ENCODE measurements at places on chromosomes 5 and 9.

- DNase-seq: no peak
Measured at GRCh38 chr5:62424763-62425162, 12.2 kb downstream of the IPO11 start.

DNA sequence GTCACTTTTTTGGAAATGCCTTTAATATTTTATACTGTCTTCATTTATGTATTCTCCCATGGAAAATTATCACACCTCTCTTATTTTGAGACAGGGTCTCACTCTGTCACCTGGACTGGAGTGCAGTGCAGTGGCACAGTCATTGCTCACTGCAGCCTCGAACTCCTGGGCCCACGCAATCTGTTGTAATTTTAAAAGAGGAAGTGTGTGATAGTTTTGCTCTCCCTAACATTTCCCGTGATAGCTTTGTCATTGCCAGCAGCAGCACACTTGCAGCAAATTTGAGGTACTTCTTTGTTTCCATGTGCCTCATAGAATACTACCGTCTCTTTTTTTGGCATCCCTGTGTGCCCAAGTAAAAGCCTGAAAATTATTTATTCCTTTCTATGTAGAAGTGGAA is 103.5 kb downstream of the RNF180 start:
- no peak for DNase-seq

DNA sequence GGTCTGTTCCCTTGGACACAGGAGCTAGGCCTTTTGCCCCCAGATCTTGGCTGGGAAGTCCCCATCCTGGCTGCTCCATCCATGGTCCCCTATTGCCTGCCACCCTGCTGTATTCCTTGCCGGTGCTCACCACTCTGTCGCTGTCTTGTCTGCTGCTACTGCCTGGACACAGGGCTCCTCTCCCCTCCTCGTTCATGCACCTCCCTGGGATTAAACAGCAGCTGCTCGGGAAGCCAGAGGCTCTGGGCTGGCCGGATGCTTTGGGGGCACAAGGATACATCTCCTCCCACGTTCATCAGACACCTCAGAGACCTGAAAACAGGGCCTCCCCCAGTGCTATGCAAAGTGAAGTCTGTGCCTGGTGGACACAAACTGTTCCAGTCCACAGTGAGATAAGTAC is 110.4 kb downstream of the ZNF354C start:
- DNase-seq: no peak

DNA sequence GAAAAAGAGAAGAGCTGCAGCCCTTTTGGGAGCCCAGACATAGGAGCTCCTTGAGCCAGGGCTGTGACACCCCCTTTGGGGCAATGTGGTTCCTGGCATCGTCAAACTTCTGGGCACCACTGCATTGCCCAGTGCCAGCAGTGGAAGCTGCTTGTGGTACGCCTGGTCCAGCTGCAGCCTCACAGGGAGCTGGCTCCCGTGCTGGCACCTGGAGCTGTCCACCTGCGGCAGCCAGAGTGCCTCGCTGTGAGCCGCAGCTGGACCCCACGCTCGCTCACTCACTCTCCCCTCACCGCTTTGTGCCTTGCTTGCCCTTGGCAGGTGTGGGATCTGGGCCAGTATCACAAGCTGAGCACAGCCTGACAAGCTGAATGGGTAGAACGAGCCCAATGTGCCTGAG is 1150.8 kb upstream of the CDH6 start:
- DNase-seq: no peak

- DNase-seq: no peak
Measured at GRCh38 chr9:97418880-97419279, 7.0 kb downstream of the TDRD7 start.

DNA sequence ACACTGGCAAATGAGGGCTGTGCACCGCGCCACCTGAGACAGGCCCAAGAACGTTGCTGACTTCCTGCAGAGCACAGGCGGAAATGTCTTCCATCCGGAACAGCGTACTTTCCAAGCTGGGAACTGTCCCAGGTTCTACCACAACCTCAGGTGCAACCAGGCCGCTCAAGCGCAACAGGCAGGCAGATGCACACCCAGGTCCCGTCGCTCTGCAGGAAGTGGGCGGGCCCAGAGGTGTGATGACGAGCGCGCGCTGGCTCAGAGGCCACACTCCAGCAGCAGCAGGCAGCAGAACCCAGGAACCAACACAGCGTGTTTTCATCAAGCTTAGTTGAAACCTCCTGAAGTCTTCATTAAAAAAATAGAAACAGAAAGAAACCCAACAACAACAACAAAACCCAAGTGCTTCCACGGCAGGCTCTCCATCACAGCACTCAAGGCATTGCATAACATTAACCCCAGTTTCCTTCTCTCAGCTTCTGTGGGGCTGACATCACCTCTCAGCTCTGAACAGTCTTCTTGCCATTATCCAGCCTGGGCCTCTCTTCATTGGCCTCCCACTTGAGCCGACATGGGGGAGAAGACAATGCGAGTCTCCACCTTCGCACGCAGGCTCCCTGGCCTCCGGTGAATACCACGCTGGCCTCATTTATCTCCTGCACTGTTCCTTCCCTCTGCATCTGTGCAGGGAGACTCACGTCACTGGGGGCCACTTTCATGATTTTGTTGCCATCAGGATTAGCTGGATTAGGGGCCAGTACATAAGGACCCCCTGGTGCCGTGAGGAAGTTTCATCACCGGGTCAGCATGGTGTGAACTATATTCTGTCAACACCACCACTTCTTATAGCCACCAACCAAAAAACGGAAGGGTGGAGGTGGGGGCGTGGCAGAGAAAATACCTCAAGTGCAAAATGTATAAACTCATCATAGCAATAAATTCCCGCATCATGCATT is 22.1 kb downstream of the PTCH1 start:
- DNase-seq: peak; percentile 86

GRCh38 chr9:98995059-98995671 is 51.5 kb downstream of the COL15A1 start:
- DNase-seq: no peak

DNA sequence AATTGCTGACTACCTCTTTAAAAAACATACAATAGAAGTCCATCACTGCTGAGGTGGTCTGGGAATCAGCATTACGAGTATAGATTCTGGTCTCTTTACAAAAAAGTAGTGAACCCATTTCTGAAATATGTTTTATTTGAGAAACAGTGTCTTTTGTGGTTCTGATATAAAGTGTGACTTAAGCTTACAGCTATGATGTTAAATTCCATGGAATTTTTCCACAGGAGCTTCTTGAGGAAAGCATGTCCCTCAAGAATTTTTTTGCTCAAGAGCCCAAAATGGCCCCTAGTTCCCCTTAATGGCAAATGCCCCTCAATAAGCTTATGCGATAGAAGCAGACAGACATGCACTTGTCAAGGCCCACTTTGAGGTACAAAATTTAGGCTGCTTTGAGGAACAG is 265.7 kb downstream of the FAM170A start:
- no peak for DNase-seq

GRCh38 chr9:92769286-92769685 is 4.7 kb upstream of the BICD2 start:
- no peak for DNase-seq

DNA sequence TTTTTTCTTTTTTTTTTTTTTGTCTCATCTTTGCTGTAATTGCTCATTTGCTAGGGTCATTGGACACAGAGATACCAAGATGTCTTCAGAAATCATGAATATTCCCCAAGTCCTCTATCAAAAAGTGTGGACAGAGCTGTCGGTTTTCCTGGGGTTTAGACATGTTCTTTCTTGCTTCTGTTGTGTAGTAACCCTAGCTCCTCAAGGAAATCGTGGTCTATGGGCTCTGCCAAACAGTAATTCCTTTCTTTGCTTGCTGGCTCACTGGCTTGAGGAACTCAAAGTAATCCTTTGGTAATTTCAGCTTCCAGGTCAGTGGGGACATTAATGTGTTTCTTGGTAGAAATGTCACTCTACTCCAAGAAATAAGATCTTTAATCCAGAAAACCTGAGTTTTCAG is 101.7 kb downstream of the TMC1 start:
- no peak for DNase-seq

GRCh38 chr9:125795970-125796596 is 48.9 kb downstream of the PBX3 start:
- no peak for DNase-seq

DNA sequence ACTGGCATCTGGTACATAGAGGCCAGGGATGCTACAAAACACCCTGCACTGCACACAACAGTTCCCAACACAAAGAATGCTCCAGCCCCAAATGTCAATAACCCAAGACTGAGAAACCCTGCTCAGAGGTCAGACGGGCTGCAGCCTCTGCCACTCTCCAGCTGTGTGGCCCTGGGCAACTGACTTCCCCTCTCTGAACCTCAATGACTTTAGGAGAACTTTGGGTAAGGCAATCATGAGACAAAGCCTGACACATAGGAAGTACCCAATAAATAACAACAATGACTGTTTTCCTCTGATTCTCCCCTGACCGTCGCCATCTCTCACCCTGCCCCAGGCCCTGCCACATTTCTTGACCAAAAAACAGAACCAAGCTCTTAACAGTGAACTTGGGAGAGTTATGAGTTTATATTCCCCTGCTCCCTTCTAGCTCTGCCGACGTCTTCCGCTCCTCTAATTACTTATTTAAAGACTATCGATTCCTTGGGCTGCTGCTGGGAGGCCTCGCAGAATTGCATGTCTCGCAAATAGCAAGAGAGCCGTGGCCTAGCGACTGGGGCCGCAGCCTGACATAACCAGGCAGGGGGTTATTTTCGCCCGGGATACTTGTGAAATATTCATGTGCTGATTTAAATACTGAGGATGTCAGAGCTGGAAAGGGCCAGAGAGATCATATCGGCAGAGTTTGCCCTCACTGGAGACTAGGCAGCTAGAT is 24.5 kb upstream of the CRB2 start:
- DNase-seq: no peak

GRCh38 chr9:106993603-106994002 is 130.6 kb downstream of the ZNF462 start:
- DNase-seq: no peak

- DNase-seq: no peak
Measured at GRCh38 chr5:43193894-43194265, 1.9 kb downstream of the NIM1K start.

GRCh38 chr9:126159430-126160060 is 167.1 kb upstream of the MVB12B start:
- DNase-seq: no peak

GRCh38 chr9:20948703-20949102 is 82.7 kb downstream of the HACD4 start:
- no peak for DNase-seq

- DNase-seq: no peak
Measured at GRCh38 chr5:14032918-14033317, 88.4 kb upstream of the DNAH5 start.

- DNase-seq: no peak
Measured at GRCh38 chr5:157068339-157068738, 9.4 kb upstream of the HAVCR1 start.

- no peak for DNase-seq
Measured at GRCh38 chr5:111144352-111144930, 52.3 kb downstream of the WDR36 start.

DNA sequence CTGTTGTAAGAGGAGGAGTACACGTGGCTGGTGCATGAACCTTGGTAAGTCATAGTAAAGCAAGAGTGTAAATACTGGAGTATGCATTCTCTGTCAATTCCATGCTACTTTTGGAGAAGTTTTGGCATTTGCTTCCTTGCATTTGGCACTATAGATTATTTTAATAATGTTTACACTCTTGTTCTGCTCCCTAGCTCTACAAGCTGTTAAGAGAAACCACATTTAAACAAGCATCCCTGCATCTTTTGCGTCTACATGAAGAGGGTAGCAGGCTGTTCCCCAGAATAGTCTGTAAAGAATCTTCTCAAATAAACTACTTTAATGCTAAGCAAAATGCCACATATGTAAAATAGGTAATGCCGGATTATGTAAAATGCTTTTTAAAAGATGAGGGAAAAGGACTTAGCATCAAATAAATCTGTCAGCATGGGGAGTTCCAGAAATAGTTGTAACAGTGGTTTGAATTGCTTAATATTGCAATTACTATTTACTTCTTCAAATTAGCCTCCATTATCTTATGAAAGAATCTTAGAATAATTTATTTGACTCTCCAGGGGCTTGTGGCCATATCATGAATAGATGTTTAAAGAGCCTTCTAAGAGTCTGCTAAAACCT is 2127.3 kb upstream of the WWC1 start:
- no peak for DNase-seq

DNA sequence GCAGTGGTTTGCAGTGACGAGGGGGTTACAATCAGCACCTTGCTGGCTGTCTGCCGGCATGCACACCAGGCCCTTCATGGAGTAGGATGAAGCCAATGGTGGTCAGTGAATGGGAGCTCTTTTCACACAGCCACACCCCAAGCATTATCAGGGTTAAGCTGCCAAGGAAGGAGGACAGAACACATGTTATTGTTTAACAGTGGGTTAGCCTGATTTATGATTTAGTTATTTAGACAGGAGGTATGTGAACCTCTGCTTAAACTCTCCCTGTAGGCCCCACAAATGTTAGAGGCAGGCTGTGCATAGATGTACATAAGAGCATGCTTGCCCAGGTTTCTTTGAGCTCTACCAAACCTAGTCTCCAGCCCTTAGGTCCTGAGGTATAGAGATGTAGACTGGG is 262.9 kb downstream of the SPOCK1 start:
- DNase-seq: no peak

DNA sequence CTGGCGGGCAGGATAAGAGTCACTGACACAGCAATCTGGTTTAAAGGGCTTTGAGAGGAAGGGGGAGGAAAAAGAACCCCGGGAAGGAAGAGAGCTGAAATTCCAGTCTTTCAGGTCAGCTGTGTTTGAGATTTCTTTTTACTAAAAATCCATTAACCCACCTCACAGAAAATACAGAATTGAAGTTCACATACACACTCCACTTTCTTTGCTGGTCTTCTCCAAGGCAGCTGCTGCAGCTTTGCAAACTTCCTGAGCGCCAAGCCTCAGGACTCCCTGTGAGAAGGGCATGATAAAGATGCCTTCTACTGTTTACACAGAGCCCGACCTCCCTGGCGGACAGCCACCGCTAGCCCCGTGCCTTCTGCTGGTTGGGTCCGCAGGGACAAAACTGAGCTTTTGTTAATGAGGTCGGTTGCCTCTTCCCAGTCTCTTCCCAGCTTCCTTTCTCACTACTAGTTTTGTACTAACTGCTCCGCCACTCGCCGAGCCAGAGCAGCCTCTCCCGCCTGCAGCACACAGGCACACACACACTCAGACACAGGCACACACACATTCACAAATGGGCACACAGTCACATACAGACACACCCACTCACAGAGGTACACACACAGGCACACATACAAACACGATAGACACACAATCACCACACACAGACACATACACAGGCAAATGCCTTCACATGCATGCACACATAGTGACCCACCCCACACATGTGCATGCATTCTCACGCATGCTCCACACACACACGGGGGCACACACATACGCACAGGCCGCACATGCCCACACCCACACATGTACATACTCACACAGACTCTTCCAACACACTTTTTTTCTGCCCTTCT is at the start of gene FREM1:
FREM1 (minus strand) TSS at position 468 of the 845 bp plus-strand sequence. CDS start 41,451 bp downstream, outside the sequence.
- DNase-seq: no peak

- no peak for DNase-seq
Measured at GRCh38 chr9:121783521-121784507, 132.4 kb downstream of the DAB2IP start.

- no peak for DNase-seq
Measured at GRCh38 chr5:77285251-77285841, 74.9 kb downstream of the PDE8B start.
